HEK293T (cell line): ENCODE measurements at places on chromosomes 6 and 20.

GRCh38 chr20:9246731-9247130 is 177.8 kb downstream of the PLCB4 start:
- DNase-seq: no peak

- no peak for DNase-seq
Observed at GRCh38 chr6:15073344-15073789, 172.5 kb upstream of the JARID2 start.

- no peak for DNase-seq
Observed at GRCh38 chr6:46248143-46248542, 77.4 kb upstream of the ENPP5 start.

GRCh38 chr6:164066766-164067165 is 652.2 kb downstream of the QKI start:
- DNase-seq: no peak

DNA sequence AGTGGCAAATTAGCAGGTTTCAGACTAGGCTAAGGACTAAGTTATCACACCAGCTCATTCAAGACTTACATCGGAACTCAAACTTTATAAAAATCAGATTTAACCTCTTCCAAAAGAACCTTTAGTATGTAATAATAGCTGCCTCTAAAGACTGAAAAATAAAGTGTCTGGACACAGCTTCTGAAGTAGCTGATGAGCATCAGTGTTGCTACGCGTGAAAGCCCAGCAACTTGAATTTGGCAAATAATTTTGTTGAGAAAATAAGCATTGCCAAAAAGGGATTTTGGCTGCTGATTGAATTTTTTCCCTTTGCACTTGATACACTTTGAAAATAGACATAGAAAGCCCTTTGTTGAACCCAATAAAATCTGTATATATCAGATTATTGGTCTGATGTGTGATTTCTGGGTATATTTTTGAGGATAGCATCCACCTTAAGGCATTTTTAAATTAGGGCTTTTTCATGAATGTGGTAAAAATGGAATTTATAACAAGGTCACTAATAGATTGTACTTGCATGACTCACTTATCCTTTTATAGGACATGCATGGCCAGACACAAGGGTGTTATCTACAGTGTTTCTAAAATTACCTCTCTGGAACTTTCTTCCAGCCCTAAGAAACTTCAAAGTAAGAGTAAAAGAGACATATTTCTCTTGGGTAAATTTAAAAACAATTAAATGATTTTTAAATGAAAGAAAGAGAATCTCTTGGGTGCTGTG is 350.4 kb downstream of the TENT5A start:
- no peak for DNase-seq

DNA sequence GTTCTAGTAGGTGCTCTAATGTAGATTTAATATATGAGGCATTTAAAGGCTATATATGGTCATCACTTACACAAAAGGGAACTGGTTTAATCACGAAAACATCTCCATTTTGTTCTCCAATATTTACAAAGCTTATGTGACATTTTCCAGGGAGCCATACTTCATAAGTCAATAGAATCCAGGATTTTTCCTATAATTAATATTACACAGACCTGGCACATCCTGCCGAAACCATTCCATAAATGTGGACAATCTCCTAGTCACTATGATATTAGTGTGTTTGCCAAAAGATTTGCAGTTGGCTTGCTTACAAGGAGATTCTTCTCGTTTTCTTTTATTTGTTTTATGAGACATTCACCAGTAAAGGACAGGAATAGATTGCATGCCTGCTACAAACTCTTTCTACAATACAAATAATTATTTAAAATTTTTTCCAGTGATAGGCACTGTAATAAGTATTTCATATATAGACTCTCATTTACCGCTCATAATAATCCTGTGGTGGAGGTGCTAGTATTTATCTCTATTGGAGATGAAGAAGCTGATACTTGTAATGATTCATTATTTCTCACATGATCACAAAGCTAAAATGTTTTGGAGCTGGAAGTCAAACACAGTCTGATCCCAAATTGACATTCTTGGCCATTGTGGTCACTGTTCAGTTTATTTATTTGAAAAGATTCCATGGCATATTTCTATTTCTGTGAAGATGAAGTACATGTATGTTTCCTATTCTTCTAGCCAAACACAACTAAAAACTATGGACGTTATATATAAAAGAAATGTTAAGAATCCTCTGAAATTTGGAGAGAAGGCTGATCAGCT is 597.0 kb downstream of the HTR1B start:
- no peak for DNase-seq

- no peak for DNase-seq
Observed at GRCh38 chr6:69128411-69128810, 493.3 kb downstream of the ADGRB3 start.

GRCh38 chr20:33826270-33826897 is 15.2 kb downstream of the CHMP4B start:
- DNase-seq: no peak

GRCh38 chr6:14292119-14292518 is 174.5 kb downstream of the CD83 start:
- no peak for DNase-seq

GRCh38 chr20:52812231-52812847 is 159.8 kb upstream of the TSHZ2 start:
- DNase-seq: no peak
